Ovary (tissue), 10 donors: ENCODE measurements at places on chromosomes 2 and 18. TPM values are rescaled to one million over a fixed set of nuclear protein-coding genes. Genes with fewer than 3 reads are reported as not detected.
A peak's percentile ranks its signal among the peaks of the same experiment; 100 is the strongest.

DNA sequence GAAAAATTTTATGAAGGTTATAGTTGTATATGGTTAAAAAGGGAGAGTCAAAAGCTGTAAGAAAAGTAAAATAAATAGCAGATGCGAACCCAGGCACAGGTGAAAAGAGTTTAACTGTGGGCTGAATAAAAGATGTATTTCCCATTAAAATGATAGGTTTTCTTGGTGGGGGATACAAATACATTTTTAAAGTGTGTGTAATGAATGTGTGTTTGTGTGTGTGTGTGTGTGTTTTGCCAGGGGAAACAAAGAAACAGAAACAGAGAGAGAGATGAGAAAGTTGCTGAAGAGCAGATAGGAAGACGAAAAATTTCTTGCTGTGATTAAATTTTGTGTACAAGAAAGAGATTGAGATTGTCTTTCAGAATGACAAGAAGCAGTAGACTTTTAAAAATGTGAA, 12.1 kb downstream of the TFPI start:
- DNase-seq = no peak

Gene MYO7B
- total RNA-seq = not detected

- DNase-seq = no peak
These were observed 286.4 kb downstream of the TXNL1 start for GRCh38 chr18:56351911-56352500.

GRCh38 chr18:29188760-29189159, 1011.8 kb upstream of the CDH2 start:
- DNase-seq = no peak

DNA sequence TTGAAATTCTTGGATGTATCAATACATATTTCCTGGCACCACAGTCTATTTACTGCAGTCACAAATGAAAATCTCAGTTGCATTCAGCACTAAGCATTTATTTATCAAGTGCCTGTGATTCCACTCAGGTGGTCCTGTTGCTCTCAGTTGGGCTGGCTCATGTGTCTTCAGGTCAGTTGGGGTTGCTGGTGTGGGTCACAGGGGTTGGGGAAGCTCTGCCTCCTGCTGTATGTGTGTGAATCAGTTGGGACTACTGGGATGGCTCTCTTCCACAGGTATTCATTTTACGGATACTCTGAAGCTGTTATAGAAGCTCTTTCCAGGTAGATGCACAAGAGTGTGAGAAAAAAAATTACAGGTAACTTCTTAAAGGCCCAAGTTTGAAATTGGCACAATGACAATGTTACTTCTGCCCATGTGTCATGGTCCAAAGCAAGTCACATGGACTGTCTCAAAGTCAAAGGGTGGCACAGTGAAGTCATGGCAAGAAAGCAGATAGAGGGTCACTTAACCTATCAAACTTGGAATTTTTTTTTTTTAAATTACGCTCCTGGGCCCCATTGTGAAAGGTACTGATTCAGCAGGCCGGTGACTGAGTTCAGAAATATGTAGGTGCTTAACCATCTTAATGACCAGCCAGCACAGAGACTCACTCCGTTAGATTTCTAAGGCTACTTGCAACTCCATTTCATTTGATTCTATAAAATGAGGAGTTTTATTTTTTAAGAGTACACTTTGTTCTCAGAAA, 249.2 kb upstream of the GCFC2 start:
- DNase-seq = no peak

DNA sequence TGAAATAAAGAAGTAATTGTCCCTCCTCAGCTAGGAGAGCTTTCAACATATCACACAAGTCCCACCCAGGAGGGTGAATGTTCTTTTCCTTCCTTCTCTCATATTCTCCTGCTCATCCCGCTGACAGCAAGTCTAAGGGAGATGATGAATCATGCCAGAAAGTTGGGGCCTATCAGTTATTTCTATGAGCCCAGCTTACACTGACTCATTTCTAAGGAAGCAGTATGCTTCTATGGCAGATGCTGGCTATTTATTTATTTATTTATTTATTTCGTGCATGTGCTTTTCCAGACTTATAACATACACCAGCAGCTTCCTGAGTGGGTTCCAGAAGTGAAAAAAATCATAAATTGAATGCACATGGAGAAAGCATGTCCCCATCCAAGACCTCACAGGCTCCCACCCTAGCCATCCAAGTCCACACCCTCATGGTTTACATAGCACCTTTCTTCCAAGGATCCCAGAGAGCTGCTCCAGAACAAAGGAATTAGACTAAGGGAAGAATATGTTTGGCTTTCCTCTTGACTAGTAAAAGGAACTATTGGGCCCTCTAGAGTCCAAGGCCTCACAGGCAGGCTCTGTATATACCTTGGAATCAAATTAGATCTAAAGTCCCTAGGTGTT, 1074.2 kb upstream of the ZEB2 start:
- DNase-seq = no peak

DNA sequence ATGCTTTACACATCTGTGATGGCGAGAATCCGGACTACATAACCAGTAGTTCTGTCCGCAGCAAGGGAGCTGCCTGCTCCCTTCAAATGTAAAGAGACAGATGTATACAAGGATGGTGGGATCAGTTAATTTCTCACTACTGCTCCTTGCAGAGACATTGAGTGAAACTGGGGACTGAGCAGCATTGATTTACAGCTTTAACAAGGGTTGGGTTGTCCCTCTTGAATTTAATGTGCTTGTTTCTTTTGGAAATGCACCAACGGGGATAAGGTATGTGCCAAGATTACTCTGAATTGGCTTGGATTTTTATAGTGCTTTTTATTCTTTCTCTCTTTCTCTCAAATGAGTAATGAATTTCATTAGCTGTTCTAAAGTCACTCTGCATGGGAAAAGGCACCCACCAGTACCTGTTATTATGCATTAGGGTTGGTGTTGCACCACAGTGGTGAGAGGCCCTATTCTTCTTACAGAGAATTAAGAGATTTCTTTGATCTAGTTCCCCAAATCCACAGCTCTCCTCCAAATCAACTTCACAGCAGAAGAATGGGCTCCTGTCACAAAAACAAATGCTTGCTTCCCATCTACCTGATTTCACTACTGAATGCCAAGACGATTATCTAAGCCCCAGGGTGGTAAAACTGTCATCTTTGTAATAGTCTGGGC, 107.6 kb downstream of the DOCK10 start:
- DNase-seq = no peak

DNA sequence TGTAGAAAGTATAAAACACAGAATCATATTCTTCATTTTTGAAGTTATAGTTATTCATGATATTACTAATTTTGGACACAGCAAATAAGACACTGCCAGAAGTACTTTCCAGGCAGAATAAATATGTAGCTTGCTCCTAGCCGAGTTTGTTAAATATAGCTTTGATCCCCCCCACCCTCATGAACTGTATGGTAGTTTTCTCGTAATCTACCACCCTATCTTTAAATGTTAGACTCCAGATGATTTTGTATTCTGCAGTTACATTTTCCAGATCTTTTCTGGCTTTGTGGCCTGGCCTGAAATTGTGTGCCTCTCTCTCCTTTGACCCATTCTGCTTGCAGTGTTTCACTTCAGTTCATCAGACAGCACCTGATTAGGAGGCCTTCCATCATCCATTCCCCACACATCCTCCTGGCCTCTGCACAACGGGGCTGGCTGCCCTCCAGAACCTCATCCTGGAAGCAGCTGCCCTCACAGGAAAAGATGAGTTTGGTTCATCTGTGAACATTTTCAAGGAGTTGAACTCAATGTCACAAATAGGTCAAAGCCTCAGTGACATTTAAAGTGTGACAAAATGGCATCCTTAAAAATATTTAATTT, 4.7 kb upstream of the KCNJ3 start:
- DNase-seq = no peak

GRCh38 chr2:172011812-172012575, 12.2 kb downstream of the METAP1D start:
- no peak for DNase-seq

Gene KDSR
- 25.8 TPM for total RNA-seq

- DNase-seq = no peak
These were observed 120.3 kb upstream of the UXS1 start for GRCh38 chr2:106314444-106314843.

Gene ALPP
- 21.5 TPM for total RNA-seq

GRCh38 chr2:127811397-127812321, 688 bp upstream of the WDR33 start:
- peak; percentile 32 for DNase-seq

- no peak for DNase-seq
These were observed 4.6 kb downstream of the RND3 start for GRCh38 chr2:150482667-150483400.

- no peak for DNase-seq
These were observed 103.1 kb downstream of the DTNB start for GRCh38 chr2:25570161-25570845.

Gene ARHGAP28
- 20.8 TPM for total RNA-seq

- no peak for DNase-seq
These were observed 72.1 kb downstream of the KLHL29 start for GRCh38 chr2:23456881-23457760.

GRCh38 chr2:186696804-186697203, 2.9 kb downstream of the FAM171B start:
- DNase-seq = no peak

Gene DNAH6
- 5.8 TPM for total RNA-seq

DNA sequence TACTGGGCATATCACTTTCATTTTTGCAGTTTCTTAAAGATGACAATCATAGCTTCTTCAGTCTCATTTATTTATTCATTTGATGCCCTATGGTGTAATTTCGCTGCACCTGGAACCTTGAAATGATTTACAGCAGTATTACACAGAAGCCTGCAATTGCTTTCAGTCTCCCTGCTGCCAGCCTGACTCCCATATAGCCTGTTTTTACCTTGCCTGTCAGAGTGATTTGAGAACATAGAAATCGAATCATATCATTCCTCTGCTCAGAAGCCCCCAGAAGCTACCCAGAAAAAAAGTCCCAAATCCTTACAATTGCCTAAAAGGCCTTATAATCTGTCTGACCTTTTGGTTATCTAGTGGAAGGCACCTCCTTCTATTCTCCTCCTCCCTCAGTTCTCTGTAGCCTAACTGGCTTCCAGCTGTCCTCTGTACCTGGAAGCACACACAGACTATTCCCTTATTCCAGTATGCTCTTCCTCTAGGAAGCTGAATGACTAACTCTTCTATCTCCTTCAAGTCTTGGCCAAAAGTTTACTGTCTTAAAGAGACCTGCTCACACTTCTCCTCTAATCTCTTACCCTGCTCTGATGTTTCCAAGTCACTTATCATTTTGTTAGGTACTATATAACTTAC, 12.6 kb downstream of the SCN3A start:
- no peak for DNase-seq

DNA sequence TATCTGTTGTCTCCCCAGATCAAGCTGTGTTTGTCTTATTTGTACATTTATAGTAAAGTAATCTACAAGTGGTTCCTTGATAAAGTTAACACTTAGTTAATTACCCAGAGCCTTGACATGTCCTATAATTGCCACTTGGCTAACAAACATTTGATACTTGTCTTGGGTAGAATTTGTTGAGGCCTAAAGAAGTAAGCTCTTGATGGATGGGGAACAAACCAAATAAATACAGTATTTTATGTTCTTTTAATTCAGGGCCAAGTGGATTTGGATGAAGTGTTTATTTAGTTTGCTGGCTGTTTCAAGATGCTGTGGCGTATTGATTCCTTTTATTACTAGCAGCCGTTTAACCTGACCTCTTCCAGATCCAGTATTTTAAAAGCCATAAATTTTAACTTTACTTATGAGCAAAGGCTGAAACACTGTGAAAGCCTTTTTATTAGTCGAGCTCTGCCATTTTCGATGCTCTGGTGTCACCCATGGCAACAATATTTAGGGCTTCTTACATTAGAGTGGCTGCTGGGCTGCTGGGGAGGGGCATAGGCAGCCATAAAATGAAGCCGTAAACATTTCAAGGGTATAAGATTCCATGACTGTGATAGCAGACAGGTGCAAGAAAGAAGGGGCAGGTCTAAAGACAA, 401.6 kb upstream of the NRP2 start:
- no peak for DNase-seq

GRCh38 chr18:3384664-3385563, 65.1 kb upstream of the TGIF1 start:
- no peak for DNase-seq

Gene MAP3K19
- not detected for total RNA-seq

- no peak for DNase-seq
These were observed 76.7 kb upstream of the PKDCC start for GRCh38 chr2:41970988-41971660.

DNA sequence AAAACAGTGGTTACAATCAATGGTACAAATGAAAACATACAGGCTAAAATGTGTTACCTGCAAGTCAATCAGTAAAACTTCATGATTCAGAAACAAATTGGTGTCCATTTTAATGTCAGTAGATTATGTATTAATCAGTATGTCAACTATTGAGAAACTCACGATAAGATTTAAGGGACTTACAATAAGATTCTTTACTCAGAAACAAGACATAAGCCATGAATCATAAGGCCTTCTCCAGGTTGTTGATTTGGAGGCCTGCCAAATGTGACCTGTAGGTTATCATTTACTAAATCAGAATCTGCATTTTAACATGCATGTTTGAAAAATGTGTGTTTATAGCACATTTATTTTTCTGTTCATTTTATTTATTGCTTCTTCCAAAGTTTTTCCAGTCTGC, 623.1 kb downstream of the CCDC85A start:
- no peak for DNase-seq

Gene ST8SIA3
- not detected for total RNA-seq

DNA sequence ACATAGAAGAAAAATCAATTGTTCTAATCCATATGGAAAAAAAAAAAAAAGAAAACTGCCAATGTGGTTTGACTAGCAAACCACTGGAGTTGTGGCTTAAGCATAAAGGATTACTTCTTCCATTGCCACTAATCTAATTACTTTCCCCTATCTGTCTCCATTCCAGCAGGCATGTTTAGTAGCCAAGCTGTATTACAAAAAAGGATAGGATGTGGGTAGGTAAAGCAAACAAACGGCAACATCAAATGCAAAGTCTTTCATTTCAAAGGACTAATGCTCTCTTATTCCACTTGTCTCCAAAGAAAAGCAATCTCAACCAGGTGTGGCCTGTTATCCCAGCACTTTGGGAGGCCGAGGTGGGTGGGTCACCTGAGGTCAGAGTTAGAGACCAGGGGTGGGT, 36.5 kb downstream of the SLC8A1 start:
- no peak for DNase-seq

DNA sequence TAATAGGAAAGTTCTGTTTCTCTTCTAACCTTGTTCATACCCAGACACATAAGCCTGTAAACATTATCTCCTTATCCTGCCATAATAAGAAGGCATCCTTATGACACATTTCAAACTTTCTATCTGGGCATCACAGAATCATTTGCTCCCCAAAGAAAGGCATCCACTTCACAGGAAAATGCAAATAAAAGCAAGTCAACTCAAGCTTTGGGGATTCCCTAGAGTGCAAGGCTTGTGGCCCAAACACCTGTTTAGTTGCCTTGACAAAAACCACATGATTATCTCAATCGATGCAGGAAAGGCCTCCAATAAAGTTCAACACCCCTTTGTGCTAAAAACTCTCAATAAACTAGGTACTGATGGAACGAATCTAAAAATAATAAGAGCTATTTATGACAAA, 195.7 kb upstream of the GALNT5 start:
- no peak for DNase-seq

- peak; percentile 90 for DNase-seq
These were observed 2.2 kb downstream of the LRATD1 start for GRCh38 chr2:14634489-14635390.

Gene ATG4B
- 62.0 TPM for total RNA-seq
